ENCODE measurements at places on chromosomes 5 and 9.
A peak's percentile ranks its signal among the peaks of the same experiment; 100 is the strongest.

DNA sequence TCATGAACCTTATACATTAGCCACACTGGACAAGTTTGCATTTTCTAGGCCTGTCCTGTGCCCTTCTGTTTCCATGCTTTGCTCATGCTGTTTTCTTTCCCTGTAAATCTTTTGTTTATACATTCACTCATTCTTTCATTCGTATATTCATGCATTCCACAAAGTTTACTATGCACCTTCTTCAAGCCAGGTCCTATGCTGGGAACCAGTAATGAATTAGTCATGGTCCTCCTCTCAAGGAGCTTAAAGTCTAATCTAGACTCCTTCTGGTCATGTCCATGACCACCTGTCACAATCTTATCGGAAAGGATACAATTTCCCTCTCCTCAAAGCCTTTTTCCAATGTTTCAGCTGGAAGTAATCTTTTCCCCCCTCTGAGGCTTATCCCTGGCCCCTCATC, 9.1 kb upstream of the XPA start:
- DNase-seq, result no peak

DNA sequence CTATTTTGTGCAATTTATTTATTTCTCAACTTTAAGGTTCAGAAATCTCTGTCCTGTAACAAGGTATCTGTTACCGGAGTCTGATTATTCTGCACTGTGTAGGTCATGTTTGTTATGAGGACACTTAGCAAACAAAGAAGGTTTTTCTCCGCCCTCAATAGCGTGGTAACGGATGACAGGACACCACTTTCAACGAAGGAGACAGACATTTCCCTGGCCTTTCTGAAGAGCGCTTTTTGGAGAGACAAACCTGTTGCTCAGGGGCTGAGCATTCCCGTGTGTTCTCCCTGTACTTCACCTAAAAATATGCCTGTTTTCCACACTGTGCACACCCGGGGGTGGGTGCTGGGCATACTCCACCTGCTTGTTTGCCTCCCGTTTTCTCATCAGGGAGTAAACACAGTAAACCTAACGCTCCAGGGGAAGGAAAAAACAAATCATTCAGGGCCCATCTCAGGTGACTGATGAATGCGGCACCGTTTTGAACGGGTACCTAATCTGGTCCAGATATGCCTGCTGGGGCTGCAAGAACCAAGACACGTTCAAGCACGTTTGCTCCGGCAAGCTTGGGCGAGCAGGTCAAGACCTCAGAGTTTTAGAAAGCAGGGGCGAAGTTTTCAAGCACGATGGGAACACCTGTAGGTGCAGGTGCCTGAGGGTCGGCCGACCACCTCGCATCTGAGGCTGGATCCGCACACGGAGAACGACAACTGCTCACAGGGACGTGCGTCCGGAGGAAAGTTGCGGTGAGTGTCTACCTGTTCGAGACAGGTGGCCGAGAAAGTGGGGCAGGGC, 859 bp downstream of the RETREG1 start:
- DNase-seq, result peak; percentile 7

- no peak for DNase-seq
Observed at GRCh38 chr5:6286404-6286803, 91.9 kb downstream of the MED10 start.

DNA sequence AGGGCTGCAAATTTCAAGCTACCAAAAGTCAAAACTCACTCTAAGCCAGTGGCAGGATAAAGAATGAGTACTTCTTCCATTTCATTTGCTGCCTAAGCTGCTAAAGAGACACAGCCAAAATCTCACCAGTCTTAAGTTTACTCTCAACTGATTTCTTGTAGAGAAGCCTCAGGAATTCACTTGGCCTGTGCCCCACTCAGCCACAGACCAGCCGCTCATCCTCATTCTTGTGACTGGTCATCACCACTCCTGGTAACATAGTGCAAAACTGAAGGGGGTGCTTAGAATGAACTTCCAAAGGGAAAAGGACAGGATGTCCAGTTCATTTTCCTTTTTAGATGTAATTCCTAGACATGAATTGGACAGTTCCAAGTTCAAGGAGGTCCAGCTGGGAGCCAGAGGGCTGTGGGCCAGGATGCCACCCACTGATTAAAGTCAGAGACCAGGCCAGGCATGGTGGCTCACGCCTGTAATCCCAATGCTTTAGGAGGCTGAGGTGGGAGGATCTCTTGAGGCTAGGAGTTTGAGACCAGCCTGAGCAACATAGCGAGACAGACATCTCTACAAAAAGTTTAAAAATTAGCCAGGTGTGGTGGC, 72.7 kb upstream of the RANBP3L start:
- no peak for DNase-seq

- DNase-seq, result no peak
Observed at GRCh38 chr5:148912714-148913398, 86.4 kb downstream of the ADRB2 start.

DNA sequence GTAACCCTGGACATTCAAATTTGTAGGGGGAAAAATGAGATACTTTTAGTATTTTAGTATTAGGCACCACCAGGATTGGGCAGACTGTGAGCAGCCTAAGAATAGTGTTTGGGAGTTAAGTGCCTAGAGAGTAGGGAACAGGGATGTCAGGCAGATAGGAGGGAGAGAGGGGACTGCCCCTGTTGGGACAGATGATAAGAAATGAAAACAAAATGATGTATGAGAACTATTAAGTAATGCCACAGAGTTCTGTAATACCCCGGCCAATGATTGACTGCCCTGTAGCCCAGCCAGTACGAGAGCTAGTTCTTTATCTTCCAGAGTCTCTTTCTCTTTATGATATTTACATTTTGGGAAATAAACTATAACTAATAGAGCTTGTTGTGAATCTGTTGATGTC, 24.4 kb downstream of the ARHGAP26 start:
- no peak for DNase-seq

DNA sequence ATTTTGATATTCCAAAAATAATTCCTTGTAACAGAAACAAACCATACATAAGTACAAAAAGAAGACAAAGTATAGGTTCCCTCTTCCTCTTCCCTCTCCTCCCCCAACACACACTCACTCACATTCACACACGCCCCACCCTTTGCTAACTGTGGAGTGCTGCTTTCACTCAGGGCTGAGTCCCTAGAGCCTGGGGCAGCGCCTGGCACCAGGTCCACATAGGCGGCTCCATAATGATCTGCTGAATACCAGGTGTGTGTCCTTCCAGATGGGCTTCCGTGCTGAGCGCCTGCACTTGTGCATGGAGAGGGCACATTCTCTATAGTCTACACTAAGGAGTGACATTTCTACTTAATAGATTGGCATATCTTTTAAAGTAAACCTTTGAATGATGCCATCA, 3.7 kb downstream of the SEMA4D start:
- no peak for DNase-seq

GRCh38 chr5:119515192-119515591, 62.9 kb downstream of the HSD17B4 start:
- no peak for DNase-seq
